ENCODE measurements at places on chromosomes 1 and 21.

DNA sequence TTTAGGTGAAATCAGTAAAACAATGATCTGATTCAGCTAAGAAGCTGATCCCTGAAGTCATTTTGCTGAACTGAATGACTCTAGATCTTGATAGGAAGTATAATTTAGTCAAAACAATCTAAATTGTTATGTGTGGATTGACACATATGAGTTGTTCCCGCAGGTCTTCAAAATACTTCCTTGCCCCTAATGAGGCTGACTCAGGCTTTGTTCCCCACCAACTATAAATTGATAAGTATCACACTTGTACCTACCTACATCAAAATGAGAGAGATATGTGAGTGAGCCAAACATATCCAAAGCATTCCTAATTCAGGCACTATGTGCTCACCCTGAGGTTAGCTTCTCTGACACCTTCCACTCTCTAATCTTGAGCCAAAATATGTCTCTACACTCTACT, 507.1 kb downstream of the PLPP3 start:
- no peak for DNase-seq

DNA sequence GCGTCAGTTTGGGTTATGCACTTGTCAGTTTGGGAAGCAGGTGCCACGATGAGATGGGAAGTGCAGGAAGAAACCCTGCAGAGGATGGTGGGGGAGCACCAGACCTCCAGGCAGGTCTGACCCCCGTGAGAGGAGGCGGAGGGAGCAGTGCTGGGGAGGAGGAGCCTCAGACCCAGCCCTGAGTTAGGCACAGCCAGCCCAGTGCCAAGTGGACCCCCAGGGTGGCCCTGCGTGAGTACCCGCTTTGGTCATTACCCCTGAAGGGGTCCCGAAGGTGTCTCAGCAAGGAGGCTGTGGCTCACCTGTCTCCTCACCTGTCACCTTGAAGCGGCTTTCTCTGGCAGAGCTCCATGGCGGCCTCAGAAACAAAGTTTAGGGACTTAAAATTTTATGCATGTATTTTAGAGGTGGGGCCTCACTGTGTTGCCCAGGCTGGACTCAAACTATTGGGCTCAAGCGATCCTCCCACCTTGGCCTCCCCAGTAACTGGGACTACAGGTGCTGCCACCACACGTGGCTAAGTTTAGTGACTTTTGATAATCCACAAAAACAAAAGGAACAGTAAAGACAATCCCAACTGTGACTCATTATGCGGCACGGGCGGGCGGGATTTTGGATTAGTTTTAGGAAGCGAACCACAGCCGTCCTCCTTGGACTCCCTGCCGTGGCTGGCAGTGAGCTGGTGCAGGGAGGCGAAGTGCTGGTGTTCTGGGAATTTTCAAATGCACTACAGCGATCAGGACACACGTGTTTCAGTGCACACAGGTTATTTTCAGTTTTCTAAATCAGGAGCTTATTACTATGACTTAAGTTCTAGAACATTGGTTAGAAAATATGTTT, 4.7 kb downstream of the AGPAT3 start:
- DNase-seq: no peak

GRCh38 chr1:185804206-185804605, 70.0 kb downstream of the HMCN1 start:
- DNase-seq: no peak

- DNase-seq: no peak
These were observed 10.7 kb downstream of the CASQ2 start for GRCh38 chr1:115757856-115758255.

DNA sequence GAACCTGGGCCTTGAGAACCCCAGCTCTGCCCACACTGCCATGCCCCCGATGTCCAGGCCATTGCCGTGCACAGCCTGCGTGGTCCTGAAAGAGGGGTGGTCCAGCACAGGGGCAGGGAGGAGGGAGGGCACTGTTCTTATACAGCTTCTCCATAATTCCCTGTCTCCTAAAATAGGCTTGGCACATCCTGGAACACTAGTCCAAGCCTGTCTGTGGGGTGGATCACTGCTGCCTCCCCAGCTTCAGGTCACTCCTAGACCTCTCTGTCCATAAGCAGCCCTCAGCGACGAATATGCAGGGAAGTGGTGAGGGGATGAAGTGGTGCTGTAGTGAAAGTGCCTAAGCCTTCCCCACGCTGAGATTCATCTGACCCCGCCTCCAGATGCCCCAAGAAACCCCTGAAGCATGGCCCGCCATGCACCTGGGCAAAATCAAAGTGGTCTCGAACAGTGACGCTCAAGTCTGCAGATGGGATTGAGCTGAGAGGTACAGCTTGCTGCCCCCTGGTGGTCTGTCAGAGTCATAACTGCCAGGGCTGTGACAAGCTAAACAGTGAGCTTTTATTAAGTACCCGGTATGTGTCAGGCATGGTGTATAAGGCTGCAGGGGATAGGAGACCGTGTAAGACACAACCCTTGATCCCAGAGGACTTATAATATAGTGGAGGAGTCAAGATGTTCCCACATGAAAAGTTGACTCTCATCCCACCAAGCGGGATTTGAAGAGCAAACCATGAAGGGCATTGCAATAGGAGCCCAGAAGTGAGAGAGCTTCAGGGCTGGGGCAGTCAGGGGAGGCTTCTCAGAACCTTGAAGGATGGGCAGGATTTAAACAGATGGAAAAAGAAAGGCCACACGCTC, 66.6 kb downstream of the FAM163A start:
- peak; percentile 72 for DNase-seq

- no peak for DNase-seq
These were observed 453.9 kb downstream of the DSCAM start for GRCh38 chr21:40393066-40393465.

DNA sequence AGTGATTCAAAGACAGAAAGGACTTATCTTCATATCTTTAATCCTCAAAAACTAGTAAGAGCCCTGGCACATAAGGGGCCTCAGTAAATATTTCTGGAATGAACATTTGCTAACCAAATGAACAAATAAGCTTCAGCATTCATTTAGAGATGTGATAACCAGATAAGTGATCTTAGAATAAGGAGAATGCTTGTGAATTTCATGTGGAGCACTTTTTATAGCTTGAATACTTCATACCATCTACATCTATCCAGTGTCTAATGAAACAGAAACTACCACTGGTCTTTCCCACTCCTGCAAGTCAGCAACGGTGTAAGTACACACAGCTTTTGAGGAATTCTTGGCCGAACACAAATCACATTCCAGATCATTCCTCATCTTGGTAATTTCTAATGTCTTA, 38.5 kb downstream of the EDEM3 start:
- DNase-seq: no peak

DNA sequence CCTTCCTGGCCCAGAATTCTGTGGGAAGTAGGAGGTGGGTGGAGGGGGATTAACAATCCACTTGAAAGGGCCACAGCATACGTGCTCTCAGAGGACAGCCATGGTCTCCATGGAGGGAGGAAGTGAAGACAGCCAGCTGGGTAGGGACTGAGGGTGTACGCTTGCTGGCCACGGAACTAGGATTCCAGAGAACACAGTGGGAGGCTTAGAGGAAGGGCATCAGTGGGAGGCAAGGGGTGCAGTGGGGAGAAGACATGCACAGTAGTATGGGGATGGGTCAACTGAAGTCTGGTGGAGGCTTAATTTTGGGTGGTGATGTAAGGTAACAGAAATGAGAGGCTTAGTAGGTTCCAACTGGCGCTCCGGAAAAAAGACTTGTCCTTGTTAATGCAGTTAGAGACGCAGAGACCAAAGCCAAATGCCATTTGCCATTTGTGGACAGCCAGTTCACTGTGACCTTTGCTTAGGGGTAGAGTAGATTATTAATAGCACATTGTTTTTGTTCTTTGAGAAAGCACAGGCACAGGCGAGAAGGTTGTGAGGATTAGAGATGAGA, 103.0 kb downstream of the ZSCAN20 start:
- no peak for DNase-seq

GRCh38 chr1:14570514-14570913, 28.0 kb upstream of the KAZN start:
- DNase-seq: no peak

DNA sequence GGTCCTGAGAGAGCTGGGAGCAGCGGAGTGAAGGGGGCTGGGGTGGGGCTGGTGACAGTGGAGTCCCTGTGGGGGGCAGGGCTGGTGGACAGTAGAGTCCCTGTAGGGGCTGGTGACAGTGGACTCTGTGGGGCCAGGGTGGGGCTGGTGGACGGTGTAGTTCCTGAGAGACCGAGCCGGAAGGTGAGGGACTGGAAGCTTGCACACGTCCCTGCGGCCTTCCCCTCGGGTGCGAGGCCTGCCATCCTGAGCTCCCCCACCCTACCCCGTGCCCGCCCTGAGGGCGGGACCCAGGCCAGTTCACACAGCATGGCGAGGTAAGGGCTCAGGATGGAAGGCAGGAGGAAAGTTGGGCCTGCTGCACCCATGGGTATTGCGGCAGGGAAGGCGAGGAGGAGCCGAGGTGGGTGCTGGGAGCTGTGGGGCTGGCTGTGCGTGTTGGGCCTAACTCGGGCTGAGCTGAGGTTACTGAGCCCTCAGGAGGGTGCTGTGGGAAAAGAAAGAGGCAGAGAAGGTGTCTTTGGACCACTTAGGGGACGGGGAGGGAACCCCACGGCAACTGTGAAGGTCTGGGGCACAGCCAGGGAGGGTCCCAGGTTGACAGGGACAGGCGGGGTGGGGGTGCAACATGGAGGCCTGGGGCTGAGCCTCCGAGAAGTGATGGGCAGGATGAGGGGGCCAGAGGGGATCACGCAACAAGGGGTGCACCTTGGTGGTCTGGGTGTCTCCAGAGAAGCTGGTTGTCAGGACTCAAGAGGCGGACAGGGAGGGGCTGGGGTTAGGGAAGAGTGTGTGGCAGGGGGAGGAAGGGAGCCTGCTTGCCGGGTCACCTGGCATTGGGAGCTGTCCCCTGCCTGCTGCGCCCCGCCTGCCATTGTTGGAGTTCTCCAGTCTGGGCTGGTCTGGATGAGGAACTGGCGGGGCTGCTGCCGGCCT, 60.8 kb downstream of the PRKCZ start:
- DNase-seq: no peak

- no peak for DNase-seq
These were observed 1048.5 kb downstream of the PLA2G4A start for GRCh38 chr1:187877220-187877619.

- DNase-seq: no peak
These were observed 42.0 kb upstream of the CACHD1 start for GRCh38 chr1:64427879-64428278.

DNA sequence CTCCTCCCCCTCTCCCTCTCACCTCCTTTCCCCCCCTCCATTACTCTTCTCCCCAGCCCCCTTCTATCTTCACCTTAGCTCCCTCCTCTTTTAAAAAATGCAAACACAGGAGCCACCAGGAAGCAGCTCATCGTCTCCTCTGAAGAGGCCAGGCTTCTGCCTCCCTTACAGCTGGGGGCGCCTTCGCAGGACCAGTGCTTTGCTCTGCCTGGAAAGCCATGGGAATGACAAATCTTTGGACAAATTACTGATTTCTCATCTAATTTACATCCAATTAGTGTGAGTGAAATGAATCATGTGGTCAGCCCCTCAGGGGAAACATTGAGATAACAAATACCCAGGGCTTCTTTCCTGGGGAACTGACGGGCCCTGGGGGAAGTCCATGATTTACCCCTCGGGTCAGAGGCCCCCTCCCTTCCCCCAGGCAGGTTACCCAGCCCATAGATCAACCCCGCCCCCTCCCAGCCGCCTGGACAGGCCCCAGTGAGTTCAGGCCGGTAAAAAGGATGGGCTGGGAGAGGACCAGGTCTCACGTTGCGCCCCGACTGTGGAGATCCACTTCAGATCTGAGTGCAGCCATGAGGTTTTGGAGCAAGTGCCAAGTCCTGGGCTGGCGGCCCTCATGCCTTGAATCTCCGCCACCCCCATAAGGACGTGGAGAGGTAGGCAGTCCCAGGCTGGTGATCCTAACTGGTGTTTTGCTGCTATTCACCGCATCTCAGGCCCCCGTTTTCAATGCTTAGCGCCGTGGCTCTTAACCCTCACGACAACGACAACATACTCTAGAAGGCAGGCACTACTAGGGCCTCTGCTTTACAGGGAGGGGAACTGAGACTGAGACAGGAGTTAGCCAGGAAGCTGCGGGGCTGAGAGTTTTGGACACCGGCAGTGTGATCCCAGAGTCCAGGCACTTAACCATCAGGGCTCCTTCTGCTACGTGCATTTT, 300.8 kb downstream of the RRAGC start:
- no peak for DNase-seq

GRCh38 chr1:42936309-42937078, 22.2 kb downstream of the SLC2A1 start:
- no peak for DNase-seq

DNA sequence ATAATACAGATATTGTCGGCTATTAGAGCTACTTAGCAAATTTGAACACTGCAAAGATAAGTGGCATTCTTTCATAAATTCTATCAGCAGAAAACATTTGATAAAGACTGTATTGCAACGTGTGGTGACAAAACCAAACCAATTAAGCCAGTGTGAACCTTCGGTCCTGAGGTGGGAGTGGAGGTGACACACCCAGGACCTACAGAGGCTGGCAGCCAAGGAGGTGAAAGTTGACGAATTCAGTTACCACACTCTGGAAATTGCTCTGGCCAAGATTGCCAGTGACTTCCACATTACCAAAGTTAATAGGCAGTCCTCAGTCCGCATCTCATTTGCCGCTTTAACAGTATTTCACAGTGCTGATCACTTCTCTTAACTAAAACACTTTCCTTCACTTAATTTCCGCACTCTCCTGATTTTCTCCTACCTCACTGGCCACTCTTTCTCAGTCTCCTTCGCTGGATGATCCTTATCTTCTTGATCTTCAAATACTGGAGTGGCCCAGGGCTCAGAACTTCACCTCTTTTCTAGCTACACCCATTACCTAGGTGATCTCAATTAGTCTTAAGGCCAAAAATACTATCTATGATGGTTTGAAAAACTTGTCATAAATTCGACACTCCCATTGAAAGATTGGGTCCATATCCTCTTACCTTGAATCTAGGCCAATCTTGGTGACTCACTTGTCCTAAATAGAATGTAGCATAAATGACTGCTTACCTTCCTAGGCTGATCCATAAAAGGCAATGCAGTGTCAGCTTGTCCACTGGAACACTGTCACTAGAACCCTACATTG, 5.1 kb upstream of the CDC42BPA start:
- DNase-seq: no peak

- no peak for DNase-seq
These were observed 21.8 kb downstream of the EDN2 start for GRCh38 chr1:41462680-41463004.

DNA sequence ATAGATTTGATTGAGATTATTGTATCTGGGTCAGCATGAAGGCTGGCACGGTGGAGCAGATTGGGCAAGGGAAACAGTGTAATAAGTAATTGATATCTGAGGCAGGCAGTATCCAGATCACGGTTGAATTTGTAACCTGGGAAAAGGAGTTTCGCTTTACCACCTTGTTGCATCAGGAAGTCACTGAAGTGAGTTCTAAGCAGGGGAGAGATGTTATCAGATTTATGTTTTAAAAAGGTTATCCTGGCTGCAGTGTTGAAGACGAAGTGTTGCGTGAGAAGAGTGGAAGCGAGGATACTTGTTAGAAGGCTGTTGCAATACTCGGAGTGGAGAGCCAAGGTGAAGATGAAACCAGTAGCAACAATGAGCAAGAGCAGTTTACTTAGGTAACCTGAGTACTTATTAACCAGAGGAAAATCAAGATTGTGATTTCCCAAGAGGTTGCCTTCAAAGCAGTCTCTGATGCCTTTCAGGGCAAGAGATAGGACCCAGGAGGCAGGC, 77.8 kb downstream of the LHX9 start:
- DNase-seq: no peak

- no peak for DNase-seq
These were observed 918 bp upstream of the CD2 start for GRCh38 chr1:116753312-116753711.

All from pons (tissue), 1 donor.